ENCODE measurements at places on chromosomes 7 and 10. TPM values are rescaled to one million over a fixed set of nuclear protein-coding genes. Genes with fewer than 3 reads are reported as not detected.

- DNase-seq: no peak
Measured at GRCh38 chr7:128361411-128362379, at the start of gene PRRT4. Gene PRRT4 (minus strand): TSS chr7:128361690.

DNA sequence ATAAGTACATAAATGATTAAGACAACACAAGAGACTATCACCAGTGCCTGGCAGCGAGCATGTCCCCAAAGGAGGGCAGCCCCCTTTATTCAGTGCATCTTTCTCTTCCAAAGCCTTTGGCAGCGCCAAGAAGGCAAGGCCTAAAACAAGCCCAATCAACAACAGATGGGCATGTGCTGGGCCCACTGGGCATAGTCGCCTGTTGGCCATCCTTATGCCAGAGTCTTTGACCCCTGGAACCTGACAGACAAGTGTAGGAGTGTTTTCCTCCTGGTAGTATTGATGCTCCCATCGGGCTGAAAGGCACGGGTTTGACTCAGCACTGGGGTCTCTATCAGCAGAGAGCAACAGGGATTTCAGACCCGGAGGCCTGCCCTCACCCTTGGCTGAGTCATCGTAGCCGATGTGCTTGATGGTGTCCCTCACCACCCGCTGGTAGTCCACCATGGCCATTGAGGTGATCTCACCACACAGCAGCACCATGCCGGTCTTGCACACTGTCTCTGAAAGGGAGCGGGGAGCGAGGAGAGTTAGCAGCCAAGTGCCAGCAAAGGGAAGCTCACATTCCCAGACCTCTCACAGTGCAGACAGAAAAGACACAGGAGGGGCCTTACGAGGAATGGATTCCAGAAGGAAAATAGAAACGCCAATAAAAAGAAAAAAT is 5.8 kb downstream of the MAT1A start:
- no peak for DNase-seq

- no peak for DNase-seq
Measured at GRCh38 chr7:139772873-139773272, 4.9 kb downstream of the HIPK2 start.

GRCh38 chr10:101087376-101087775 is 25.6 kb downstream of the KAZALD1 start:
- DNase-seq: no peak

DNA sequence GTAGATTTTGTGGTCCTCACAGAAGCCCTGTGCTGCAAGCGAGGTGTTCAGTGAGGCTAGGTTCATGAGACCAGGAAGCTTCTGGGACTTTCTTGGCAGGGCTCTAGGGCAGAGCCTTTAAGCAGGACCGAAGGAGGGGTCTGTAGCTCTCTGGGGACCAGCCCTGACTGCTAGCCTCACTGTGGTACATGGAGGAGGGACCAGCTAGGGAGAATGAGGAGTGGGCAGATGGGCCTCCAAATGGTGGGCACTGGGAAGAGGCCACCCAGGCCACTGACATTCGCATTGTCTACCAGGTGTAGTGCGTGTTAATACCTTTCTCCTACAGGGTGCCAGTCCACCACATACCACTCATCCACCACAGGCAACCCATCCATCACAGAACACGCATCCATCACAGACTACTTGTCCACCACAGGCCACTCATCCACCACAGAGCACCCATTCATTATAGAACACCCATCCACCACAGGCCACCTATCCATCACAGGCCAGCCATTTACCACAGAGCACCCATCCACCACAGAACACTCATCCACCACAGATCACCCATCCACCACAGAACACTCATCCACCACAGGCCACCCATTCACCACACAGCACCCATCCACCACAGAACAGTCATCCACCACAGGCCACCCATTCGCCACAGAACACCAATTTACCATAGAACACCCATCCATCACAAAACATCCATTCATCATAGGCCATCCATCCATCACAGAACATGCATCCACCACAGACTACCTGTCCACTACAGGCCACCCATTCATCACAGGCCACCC is 31.6 kb upstream of the ZNF488 start:
- DNase-seq: no peak

DNA sequence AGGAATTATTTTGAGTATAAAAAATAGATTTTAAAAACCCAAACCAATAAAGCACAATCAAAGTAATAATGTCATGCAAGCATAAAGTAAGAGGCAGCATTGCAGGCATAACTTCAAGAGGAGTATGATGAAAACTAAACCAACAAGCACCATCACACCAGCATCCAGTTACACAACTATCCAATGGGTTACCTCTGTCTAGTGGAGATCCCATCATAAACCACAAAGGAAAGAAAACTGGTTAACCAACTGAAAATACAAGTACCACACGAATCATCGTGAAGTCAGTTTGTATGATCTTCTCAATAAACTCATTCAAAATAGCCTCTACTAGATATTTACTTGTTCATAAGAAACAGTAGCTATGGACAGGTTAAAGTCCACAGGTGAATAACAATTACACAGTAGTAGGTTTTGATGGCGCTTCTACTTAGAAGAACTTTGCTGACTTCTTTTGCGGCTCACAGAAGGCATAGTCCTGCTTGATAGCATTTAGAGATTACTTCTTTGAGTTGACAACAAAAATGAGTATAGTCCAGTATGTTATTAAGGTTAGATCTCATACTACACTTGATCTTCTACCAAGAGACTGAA is 116.6 kb downstream of the MICU1 start:
- no peak for DNase-seq

DNA sequence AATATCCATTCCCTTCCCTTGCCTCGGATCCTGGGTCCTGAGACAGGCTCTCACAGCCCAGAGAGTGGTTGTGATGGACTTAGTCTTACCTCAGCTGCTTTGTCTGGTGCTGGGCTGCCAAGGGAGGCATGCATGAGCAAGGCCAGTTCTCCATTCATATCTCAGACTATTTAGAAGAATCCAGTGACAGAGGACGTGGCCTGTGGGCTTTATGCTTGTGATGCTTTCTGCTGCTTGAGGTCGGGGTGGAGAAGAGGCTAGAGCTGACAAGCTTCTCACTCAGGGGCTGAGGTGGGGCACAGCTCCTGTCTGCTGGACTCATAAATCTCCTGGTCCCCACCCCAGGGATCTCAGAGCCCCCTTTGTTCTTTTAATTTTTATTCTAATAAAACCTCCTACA is 66.8 kb downstream of the DNAJC12 start:
- DNase-seq: no peak

DNA sequence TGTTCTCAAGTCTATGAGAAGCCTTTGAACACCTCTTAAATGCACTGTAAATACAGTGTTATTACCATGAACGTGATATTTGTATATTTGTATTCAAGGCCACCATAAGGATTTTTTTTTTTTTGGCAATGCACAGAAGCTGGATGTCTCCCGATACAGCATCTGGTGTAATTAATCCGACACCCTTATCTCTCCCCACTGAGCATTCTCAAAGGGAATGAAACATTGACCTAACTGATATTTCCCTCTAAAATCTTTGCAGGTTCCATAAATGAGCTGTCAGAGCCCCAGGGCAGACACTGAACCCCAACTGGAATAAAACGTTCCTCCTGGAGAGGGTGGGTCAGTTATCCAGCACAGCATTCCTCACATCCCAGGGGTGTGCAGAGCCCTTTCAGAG is 316.6 kb downstream of the PAXIP1 start:
- DNase-seq: no peak

- peak; percentile 52 for DNase-seq
Measured at GRCh38 chr7:24665564-24666294, 91.5 kb downstream of the GSDME start.

DNA sequence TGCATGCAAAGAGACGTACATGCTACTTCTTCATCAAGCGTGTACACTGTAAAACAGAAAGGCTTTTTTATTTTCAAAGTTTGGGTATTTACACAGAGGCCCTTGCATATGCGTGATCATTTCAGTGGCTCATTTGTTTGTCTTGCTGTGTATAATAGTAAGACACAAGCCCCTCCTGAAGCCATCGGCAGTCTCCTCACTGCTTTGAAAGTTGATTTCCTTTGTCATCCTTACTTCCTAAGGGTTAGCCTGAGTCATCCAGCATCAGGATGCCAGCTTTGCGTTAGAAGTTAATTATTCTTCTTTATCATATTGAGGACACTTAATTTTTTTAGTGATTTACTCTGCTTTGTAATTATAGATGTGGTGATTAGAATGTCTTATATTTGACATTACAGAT is 72.5 kb upstream of the CTBP2 start:
- DNase-seq: no peak

GRCh38 chr7:117010375-117011133 is 57.3 kb downstream of the ST7 start:
- DNase-seq: no peak

PDE6C gene
- polyA plus RNA-seq: 0.75 TPM

PDK4 gene
- 19.2 TPM for polyA plus RNA-seq

MACC1 gene
- 0.09 TPM for polyA plus RNA-seq

All from hindlimb muscle (tissue), 1 donor.